ENCODE measurements at places on chromosomes 5 and 9. TPM values are rescaled to one million over a fixed set of nuclear protein-coding genes. Genes with fewer than 3 reads are reported as not detected.
A peak's percentile ranks its signal among the peaks of the same experiment; 100 is the strongest.

The FRRS1L gene
- 1.8 TPM for total RNA-seq

- no peak for DNase-seq
Observed at GRCh38 chr9:101072259-101072658, 43.7 kb downstream of the PLPPR1 start.

The PFN3 gene
- total RNA-seq: not detected

GRCh38 chr5:53607886-53608285, 47.4 kb downstream of the NDUFS4 start:
- no peak for DNase-seq

DNA sequence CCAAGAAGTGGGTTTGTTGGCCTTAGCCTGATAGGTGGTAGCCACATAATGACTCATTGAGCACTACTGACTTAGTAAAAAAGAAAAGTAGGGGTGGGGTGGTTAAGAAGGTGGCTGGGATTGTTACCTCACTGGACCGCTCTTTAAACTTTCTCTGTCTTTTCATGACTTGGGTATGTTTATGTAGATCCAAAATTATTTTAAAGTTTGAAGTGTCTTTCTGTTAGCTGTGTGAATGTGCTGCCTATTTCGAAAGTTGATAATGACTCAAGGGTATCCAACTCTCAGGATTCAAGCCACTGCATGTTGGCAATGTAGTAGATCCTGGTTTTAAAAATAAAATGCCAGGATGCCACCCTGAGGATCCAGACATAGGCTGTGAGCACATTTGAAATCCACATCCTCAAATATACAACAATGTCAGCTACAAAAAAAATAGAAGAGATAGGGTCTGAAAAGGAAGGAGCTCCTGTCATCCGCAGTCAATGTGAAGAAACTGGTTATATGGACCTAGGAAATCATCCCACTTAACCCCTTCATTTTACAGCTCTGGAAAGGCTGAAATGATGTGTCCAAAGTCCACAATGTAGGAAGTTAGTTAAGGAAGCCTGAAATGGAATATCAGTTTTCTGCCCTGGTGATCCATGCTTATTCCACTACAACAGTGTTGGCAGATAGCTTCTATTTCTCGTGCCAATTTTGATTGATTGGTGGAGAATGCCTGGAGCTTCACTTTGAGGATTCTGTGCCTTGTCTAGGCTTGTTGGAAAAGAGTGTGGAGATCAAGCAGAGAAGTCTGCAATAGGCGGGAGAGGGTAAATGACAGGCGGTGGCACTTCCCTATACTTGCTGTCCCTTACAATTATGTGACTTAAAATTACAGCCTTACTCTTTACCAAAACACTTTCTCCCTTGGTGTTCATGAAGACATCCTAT, 23.4 kb downstream of the ZNF462 start:
- no peak for DNase-seq

GRCh38 chr5:116375926-116376325, 198.7 kb downstream of the SEMA6A start:
- no peak for DNase-seq

- DNase-seq: no peak
Observed at GRCh38 chr9:95379630-95380029, 62.1 kb upstream of the FANCC start.

DNA sequence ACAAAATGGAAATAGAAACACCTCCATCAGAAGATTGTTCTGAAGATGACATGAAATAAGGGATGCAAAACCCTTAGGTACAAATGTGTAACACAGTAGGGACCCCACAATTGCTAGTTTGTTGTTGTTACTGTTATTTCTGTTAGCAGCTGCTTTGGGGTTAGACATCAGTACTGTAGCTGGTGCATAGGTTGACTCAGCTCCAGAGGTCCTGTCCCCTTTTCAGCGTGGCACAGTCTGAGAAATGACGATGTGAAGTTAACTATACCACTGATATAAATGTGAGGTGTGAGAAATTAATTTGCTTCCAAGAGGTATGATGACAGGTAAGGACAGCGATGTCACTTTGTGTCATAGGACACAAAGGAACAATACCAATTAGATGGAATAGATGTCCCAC, 384.6 kb upstream of the KLF4 start:
- DNase-seq: no peak

- DNase-seq: no peak
Observed at GRCh38 chr5:76291305-76292077, 111.6 kb upstream of the IQGAP2 start.

- no peak for DNase-seq
Observed at GRCh38 chr5:100800562-100800961, 102.5 kb downstream of the ST8SIA4 start.

The SPATA31A3 gene
- total RNA-seq: not detected

The CATSPER3 gene
- 1.0 TPM for total RNA-seq

DNA sequence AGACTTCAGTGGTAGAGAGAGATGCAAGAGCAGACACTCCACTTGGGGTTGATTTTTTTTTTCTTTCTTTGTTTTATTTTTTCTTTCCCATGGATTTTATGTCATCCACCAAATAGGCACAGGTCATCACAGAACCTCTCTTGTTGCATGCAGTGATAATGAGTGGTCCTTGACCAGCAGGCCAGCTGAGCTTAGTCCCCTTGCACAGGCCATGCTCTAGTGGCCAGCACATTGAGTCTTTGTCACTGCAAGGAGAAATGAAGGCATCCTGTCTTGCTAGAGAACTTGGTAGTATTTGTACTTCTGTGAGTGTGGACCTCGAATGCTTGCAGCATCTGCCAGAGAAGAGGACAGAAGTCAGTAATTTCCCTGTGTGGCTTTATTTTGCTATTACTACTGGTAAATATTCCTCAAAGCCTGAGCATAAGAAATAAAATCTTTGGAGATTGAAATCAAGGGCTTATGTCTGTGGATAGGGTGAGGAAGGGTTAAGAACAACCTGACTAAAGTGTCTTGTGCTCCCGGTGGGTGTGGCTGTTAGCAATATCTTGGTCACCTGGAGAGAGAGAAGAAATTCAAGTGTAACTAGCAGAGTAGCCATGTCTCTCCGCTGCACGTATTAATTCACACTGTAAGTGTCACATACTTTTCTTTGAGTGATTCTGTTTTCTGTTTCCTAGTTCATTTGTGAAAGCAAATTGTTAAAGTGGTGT, 45.3 kb upstream of the NCS1 start:
- no peak for DNase-seq

- DNase-seq: no peak
Observed at GRCh38 chr5:174563899-174564298, 160.5 kb upstream of the MSX2 start.

DNA sequence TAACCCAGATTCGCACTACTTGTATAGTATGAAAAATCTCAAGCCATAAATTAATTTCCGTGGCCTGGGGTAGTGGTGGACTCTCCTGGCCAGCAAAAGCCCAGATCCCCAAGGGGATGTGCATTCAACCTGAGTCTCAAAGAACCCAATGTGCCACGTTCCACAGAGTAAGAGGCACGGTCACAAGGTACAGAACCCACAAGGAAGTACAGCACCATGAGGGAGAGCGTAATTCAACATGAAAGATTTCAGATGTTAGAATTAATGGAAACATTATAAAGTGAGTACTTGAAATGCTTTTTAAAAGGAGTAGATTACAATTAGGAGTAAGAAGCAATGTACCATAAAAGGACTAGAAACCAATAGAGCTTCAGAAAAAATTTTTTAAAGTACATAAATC, 23.4 kb downstream of the SRD5A1 start:
- DNase-seq: no peak

GRCh38 chr5:173494446-173494845, 122.0 kb downstream of the BOD1 start:
- peak; percentile 29 for DNase-seq

DNA sequence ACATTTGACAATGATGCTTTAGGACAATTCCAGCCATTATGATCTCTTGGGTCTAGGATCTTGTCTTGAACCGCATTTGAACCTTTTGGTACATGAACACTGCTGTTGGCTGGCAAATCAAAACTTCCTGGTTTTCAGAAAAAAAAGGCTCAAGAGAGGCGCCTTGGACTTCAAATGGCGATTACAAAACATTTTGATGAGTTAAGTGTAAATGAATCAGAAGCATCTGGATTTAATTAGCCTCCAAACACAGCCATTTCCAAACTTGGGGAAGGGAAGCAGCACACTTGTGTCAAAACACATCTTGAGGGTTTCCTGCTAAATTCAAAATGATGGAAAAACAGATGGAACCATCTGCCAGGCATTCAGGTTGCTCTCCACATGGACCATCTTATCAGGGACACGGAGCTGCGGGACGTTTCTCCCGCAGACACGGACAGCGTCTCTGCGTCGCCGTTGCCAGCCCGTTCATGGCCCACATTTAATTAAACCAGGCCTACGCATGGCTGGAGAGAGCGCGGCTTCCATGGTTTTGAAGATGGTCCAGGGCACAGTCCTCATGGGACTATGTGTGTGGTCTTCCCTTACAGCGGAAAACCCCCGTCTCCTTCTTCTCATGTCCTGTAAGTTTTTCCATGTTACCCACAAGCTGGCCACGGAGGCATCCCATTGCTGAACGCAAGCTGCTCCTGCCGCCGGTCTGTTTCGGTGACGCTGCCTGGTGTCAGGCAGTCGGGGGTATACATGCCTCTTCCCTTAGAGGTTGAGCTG, 55.8 kb upstream of the PTCH1 start:
- DNase-seq: no peak

DNA sequence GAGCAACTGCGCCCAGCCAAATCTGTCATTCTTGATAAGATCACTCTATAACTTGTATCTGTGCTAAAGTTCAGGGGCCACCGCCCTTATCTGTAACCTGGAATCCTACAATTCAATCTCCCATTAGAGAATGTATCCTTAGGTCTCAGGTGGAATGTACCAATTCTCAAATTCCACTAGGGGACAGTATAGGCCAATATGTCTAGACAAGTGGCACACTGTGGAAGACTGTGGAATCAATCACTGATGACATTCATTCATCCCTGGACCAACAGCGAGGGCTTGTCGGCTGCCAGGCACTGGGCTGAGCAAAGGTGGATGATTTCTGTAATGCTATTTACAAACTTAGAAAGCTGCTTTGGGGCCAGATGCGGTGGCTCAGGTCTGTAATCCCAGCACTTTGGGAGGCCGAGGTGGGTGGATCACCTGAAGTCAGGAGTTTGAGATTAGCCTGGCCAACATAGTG, 28.7 kb upstream of the MEGF9 start:
- DNase-seq: no peak

DNA sequence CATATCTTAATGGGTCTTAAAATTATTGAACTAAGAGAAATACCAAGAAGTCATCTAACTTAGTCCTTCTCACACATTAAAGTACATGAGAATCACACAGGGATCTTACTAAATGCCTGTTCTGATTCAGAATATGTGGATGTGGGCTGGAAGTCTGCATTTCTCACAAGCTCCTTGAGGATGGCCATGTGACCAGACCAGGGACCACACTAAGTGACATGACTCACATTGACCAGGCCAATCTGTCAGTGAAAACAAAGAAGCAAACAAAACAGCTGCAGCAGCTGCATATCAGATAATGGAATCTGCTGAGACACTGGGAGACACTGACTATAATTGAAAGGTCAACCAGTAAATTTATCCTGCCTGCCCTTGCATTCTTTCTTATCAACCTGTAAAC, 110.5 kb downstream of the ADAMTS12 start:
- no peak for DNase-seq

DNA sequence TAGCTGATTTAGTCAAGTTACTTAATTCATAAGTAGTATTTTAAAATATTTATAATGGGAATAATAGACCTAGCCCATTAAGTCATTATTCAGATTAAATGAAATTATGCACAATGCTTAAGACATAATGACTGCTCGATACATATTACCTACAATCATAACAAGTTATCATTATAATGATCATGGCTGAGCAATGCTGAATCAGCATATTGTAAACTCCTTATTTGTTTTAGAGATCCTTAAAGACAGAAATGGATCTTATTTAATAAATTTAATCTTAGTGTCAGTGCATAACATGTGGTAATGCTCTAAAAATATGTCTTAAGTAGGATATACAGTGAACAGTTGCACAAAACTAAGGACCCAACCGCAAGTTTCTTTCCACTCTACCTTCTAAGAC, 169.0 kb downstream of the TRPM6 start:
- DNase-seq: no peak

GRCh38 chr5:55578771-55579170, 44.0 kb upstream of the PLPP1 start:
- no peak for DNase-seq

- peak; percentile 84 for DNase-seq
Observed at GRCh38 chr9:99967457-99967856, 61.0 kb downstream of the STX17 start.

GRCh38 chr9:5743109-5743508, 89.8 kb downstream of the ERMP1 start:
- no peak for DNase-seq

DNA sequence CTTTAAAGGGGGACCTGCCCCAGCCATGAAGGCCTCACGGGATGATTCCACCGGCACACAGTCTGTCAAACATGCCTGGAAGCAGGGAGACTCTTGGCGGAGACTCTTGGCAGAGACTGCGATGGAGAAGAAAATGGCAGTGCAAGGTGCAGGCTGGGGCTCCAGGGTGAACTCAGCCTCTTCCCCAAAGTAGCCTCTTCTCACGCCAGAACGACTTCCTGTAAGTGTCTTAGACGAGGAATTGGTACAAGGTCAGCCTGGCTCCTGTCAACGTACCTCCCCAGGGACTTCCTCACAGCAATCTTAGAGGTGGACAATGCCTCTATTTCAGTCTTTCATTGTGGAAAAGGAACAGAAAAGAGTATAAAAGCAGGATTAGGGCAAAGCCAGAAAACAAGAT, 109.3 kb downstream of the UGCG start:
- DNase-seq: peak; percentile 34

GRCh38 chr5:164336276-164336675, 830.9 kb downstream of the MAT2B start:
- no peak for DNase-seq

GRCh38 chr5:132883261-132883834, 9.9 kb downstream of the LEAP2 start:
- peak; percentile 66 for DNase-seq

DNA sequence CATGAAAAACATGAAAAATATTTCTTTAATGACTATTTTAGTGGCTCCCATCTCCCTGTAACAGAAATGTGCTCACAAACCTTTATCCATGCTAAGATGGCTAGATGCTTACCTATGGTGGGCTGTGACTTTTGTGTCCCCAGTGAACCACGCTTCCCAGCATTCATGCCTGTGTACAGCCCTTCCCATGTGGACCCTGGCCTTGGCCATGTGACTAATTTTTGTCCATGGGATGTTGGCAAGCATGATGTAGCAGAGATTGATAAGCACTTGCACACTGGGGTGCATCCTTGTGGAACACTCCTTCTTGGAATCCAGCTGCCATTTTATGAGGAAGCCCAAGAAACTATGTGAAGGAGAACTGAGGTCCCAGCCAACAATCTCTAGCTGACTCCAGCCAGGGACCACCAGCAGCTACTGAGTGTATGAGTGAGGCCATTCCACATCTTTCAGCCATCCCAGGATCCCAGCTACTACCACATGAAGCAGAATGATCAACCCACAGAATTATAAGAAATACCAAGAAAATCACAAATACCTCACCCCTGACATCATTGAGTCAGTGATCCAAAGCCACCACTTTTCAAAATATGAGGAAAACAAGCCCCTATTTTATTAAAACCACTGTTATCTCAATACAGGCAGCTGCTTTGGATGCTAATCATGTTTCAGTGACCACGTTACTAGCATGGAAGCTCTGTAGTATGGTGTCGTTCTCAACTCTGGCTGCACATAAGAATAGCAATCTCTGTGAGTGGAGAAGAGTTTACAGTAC, 16.1 kb upstream of the RAI14 start:
- no peak for DNase-seq
